Activated naive CD4-positive, alpha-beta T cell (primary cell): ENCODE measurements at places on chromosomes 13 and 19.

DNA sequence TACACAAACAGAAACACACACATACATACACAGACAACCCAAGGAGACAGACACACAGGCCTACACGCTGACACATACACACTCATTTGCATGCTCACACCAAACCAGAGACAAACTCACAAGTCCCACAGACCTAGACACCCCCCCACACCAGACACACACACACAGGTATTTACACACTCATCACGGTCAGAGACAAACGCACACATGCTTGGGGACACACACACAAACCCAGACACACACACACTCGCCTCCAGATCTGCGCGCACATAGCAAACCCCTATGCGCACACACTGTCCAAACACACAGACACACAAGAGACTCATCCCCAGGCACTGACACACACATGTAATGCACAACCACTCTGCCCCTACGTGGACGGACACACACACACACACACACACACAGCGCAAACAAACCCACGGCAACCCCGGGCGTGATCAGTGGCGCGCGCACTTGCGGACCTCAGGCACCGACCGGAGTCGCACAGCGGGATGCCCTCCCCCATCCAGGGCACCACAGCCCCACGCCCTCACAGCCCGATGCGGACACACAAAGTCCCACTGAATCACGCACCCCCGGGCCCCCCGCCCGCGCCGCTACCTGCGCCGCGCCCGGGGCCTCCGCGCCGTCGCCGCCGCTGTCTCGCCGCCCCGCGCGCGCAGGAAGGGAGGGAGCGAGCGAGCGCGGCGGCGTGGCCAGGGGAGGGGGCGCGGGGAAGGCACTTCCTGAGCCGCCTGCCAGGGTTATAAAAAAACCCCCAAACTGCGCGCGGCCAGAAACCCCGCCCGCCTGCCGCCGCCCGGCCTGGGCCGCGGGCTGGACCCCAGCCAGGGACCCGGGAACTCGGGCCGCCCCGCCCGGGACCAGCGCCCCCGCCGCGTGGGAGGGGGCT, at the start of gene ADAMTS10:
ADAMTS10 (minus strand) TSS at position 675 of the 895 bp plus-strand sequence. CDS start 5,005 bp downstream, outside the sequence.
- no peak for DNase-seq

DNA sequence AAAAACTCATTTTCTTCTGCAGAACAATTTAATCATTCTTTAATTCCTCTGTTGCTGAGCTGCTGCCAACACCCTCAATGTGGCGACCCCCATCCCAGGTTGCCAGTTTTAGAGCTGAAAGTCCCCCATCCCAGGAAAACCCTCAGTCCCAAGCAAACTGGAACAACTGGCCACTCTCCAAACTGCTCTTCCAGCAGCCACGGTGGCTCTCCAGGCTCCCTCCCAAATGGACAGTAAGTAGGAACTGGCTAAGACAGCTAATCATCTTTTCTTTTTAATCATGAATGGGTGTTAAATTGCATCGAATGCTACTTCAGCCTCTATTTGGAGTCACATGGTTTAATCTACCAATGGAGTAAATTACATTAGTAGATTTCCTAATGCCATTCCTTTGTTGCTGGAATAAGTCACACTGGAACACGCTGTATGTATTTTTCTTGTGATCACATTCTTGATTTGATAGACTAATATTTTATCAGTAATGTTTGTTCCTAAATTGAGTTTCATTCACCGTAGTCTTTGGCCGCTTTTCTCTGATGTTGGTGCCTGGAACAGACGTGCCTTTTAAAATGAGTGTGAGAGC, 33.7 kb upstream of the VSTM2B start:
- no peak for DNase-seq

GRCh38 chr19:52190487-52191293, 838 bp downstream of the PPP2R1A start:
- DNase-seq, result no peak

DNA sequence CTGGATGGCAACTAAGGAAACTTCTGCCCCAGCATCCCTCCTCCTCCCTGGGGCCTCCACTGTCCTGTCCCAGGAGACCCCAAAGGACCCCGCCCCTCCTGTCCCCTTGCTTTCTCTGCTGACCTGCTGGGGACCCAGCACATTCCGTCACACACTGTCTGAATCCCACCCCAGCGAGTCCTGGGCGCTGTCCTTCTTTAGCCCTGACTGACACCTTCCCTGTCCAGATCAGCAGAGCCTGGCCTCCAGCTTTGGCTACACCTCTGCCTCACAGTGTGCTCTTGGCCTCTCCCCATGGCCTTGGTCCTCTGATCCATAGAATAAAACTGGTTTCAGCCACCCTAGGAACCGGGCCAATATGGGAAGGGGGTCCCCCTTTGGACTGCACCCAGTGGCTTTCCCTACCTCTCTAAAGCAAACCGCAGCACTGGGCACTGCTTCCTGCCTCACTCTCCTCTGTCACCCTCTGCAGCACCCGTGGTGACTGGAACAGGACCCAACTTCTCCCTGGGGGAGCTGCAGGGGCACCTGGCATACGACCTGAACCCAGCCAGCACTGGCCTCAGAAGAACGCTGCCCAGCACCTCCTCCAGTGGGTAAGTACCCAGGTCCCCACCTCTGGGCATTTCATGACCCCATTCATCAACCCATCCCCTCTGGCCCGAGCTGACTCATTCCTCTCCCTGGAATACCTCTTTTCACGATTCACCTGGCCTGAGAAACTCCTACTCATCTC, 46.4 kb downstream of the SMIM24 start:
- no peak for DNase-seq

GRCh38 chr13:112112534-112113276, 45.8 kb downstream of the SOX1 start:
- no peak for DNase-seq

- DNase-seq, result no peak
Observed at GRCh38 chr19:19445911-19446361, 40.5 kb downstream of the GATAD2A start.

DNA sequence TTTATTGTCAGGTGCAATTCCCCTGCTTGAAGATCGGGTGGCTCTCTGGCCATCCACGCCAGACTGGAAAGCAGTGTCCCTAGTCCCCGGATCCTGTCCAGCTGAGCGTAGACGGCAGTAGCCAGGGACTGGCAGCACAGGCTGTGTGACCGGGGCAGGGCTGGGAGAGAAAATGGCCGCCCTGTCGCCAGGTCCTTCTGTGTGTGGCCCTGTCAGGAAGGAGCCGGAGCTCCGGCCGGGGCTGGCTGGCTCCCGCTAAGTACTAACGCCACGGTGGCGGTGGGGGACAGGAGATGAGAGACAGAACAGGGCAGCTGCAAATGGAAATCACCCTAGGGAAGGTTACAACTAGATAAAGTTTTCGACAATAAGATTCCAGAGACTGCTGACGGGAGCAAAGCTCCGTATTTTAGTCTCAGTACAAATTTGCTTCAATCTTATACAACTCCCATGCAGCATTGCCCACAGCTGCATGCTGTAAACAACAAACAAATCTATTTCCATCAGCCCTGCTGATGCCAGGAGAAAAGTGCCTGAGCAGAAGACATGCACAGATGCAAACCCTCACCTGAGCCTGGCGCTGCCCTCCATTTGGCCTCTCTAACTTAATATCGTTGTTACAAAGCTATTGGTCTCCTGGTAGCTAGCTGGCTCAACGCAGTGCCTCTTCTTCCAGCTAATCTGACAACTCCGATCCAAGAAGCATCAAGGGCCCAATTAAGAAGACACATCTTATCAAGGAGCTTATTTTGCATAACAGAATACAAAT, 253.0 kb downstream of the TSHZ3 start:
- no peak for DNase-seq

DNA sequence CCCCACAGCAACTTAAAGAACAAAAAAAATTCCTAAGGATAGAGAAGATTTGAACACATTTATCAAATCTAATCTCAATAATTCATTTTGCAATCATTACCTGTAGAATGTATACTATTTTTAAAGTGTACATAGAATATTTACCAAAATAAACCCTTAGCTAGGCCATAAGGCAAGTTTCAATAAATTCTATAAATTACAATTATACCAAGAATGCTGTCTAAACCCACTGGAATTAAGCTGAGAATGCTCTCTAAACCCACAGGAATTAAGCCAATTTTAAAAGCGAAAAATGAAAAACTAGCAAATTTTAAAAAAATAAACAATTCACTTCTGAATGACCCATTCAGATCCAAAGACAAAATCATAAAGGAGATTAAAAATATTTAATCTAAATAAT, 540.4 kb upstream of the NBEA start:
- DNase-seq, result no peak
